ENCODE measurements at places on chromosomes 3 and 15.

DNA sequence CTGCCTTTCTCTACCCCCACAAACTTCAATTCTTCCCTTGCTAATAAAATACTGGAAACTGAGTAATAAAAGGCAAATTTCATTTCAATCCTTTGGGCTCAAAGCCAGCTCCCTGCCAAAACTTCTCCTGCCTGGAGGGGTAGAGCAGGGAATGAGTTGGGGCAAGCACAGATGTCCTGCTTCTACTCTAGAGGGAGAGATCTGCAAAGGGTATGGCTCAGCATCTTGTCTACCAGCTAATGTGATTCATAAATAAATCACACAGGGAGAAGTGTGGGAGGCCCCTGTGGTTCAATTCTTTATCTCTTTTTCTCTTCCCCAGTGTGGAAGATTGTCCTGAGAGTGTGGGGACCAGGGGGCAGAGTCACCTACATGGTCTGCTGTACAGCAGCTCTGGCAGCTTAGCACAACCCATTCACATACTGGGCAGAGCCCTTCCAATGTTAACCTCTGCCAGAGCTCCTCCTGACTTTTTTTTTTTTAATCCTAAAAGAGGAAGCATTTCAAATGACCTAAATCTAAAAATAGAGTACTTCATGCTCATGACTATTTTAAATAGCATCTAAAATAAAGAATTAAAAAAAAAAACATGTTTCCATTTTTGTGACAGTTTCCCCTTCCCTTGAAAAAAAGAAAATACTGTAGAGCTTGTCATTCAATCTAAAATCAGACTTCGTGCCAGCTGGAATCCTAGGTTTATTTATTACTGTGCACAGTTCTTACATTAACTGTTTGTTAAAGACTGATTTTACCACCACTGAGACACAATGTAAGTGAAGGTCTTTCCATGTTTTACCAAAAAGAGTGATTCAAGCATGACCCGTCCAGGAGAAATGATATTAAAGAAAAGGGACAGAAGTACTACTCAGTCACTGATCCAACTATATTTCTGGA lies 1083.7 kb upstream of the CFAP20DC start:
- no peak for DNase-seq

DNA sequence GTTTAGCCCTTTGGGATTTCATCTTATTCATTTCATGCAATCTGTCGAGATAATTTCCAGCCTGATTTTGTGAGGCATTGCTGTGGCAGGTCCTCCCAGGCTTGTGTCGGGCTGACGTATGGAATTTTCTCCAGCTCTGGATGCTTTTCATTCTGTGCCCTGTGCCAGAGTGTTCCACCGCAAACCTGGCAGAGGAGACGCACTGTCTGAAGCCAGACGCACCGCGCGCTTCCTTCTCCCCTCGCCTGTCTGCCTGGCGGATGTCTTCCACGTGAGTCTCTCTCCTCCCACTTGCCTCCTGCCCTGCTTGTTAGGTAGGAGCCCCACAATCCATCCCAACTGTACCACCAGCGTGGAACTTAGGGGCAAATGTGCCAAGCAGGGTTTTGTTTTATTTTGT lies 20.1 kb upstream of the GLCE start:
- no peak for DNase-seq

GRCh38 chr3:8738639-8739038 lies 5.0 kb downstream of the CAV3 start:
- no peak for DNase-seq

DNA sequence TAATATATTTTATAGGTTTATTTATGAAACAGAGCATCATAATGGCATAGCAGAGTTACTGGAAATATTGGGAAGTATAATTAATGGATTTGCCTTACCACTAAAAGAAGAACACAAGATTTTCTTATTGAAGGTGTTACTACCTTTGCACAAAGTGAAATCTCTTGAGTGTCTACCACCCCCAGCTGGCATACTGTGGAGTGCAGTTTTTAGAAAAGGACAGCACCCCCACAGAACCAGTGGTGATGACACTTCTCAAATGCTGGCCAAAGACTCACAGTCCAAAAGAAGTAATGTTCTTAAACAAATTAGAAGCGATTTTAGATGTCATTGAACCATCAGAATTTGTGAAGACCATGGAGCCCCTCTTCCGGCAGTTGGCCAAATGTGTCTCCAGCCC lies 58.1 kb downstream of the DNAH1 start:
- DNase-seq: no peak

DNA sequence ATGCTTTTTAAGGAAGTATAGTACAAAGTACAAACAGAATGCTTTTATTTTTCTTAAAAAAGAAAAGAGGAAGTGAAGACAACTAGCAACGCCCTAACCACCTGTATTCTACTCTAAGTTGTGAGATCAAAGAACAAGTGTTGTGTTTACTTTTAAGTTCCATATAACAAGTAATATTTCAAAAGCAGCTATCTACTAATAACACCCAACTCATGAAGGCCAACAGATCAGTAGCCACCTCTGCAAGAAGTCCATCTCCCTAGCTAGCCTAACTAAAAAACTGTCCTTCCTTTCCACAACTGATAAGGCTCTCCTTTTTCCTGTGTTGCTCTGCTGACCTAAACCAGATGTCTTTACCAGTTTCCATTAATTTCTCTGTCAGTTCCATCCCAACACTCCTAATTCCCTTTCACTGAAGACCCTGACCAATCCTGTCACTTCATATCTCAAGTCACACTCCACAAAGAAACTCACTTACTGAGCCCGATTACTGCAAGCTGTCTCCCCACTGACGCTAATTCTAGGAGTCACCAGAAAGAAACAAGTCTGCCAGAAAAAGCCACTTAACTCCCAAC lies 26.9 kb downstream of the PHC3 start:
- DNase-seq: no peak

- no peak for DNase-seq
Observed at GRCh38 chr3:169596126-169596525, 67.4 kb downstream of the MECOM start.

- DNase-seq: no peak
Observed at GRCh38 chr3:182711261-182711683, 82.0 kb upstream of the ATP11B start.

- no peak for DNase-seq
Observed at GRCh38 chr3:168331756-168332155, 236.0 kb upstream of the GOLIM4 start.

DNA sequence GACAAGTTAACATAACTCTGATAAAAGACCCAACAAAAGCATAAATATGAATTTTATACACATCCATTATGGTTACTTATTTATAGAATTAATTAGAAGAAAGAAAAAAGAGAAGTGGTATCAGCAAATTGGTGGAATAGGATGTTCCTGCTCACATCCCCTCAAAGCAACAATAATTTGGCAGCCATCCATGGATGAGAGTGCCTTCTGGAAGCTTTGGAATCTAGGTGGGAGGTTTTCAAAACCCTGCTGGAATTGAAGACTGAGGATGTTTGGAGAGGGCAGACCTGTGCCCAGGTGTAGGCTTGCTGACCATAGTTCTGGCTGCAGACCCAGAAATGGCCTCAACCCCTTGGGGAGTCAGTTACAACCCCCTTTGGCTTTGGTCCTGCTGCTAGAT lies 91.2 kb downstream of the EDEM1 start:
- no peak for DNase-seq

DNA sequence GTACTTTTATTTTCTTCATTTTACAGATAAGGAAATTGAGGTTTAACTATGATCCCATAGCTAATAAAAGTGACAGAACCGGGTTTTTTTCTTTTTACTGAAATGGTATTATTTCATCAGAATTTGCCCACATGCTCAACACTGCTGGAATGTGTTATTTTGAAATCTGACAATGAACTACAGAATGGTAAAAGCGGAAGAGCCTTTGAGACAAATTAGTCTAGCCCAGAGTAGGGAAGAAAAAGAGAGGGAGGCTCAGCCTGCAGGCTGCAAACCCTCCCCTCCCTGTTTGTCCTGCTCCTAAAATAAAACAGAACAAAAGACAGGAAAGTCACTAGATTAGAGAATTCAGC lies 100.3 kb upstream of the LIPC start:
- DNase-seq: no peak

DNA sequence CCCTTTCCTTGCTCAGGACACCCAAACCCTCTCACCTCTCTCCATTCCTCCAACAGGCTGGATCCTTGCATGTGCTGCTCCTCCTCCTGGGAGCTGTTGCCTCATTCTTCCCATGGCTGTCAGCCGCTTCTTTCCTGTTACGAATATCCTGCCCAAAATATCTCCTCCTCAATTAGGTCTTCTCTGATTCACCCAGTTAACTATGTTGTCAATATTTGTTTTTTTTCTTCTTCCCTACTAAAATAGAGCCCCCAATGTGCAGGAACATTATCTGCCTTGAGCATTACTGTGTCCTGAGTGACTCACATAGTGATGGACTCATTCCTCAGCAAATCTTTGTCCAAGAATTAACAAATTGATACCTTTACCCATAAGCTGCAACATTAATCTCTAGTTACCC lies 357.2 kb downstream of the CLSTN2 start:
- DNase-seq: no peak

GRCh38 chr15:97081666-97082226 lies 751.2 kb downstream of the NR2F2 start:
- DNase-seq: no peak

GRCh38 chr3:149450281-149450680 lies 24.2 kb upstream of the TM4SF4 start:
- DNase-seq: no peak

DNA sequence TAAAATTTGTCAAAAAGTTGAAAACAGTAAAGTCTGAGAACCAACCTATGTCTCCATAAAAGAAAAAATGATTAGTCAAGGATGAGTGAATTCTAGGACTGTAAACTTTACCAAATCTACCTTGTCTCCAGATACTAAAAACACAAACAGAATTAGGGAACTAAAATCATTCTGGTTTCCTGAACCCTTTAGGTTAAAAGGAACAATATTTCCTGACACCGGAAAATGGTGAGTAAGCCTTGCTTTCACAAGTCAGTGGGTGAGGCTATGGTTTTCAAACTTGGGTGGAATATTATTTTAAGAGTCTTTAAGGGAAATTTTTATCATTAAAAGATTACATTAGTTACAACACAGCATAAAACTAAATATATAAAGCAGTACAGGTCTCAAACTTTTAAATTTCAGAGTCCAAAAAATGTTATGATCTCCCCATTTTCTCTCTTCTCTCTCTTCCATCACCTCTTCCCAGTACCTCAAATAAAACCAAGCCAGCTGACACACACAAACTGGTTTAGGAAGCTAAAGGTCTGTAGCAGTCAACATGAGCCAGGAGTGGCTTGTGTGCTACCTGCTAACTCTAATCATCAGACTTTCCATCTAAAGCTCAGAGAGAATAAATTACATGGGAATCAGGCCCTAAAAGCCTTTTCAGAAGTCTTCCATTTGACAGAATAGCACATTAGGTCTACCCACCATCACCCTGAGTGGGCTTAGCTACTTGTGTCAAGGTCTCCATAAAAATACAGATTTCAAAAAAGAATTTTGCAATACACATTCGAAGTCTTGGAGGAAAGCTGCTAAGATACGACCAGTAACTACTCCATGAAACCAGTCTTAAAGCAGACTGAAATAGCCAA lies 2.2 kb downstream of the SLC12A6 start:
- DNase-seq: no peak

GRCh38 chr3:81823882-81824395 lies 62.5 kb upstream of the GBE1 start:
- DNase-seq: no peak

DNA sequence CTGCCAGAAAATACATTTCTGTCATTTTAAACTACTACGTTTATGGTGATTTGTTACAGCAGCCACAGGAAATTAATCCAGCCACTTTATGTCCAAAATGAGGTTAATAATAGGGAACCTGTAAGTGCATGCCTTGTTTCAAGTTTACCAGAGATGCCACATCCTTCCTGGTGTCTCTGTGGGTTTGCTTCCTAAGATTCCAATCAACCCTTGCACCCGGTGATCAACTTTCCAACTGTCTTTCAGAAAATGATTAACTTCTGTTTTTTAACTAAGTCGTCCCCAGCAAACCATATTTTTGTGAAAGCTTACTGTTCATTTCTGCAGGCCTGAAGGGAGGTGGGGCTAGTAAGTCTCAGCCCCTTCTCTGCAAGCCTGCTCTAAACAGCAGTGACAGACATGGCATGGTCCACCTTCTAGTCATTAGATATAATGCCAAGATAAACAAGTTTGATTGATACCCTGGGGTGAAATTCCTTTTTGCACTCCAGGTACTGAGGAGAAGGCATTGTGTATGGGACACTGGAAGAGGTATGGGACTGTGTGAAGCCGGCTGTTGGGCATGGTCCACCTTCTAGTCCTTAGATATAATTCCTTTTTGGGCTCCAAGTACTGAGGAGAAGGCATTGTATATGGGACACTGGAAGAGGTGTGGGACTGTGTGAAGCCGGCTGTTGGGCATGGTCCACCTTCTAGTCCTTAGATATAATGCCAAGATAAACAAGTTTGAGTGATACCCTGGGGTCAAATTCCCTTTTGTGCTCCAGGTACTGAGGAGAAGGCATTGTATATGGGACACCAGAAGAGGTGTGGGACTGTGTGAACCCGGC lies 11.1 kb upstream of the TMC3 start:
- no peak for DNase-seq

GRCh38 chr3:37096288-37096687 lies 78.1 kb downstream of the LRRFIP2 start:
- DNase-seq: no peak

Measured in stimulated activated CD8-positive, alpha-beta memory T cell treated with anti-CD3 and anti-CD28 coated beads, Interleukin-4, amount 100 ng/mL, for 1 hour (primary cell).